ENCODE measurements at places on chromosomes 2 and 18.
A peak's percentile ranks its signal among the peaks of the same experiment; 100 is the strongest.

GRCh38 chr2:143451642-143452281 lies 322.5 kb downstream of the ARHGAP15 start:
- DNase-seq, result no peak

GRCh38 chr2:190387422-190387821 lies 20.7 kb upstream of the MFSD6 start:
- no peak for DNase-seq

- DNase-seq, result no peak
These were observed 450.4 kb upstream of the TCF4 start for GRCh38 chr18:56038171-56039030.

DNA sequence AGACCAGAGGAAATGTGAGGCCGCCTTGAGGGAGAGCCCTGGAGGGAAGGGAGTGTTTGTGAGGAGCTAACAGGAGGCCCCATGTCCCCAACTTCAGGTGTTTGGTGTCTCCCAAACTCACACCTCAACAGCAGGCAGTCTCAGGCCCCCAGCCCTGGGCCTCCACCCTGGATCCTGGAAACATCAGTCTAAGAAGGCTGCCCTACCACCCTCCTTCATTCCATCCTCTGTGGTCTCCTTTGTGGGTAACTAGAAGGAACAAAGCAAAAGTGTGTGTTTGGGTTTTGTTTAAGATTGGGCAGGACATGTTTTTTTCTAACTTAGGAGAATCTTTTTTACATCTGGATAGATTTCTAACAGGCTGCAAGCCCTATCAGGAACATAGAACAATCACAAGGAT lies 404.3 kb downstream of the BCL11A start:
- no peak for DNase-seq

DNA sequence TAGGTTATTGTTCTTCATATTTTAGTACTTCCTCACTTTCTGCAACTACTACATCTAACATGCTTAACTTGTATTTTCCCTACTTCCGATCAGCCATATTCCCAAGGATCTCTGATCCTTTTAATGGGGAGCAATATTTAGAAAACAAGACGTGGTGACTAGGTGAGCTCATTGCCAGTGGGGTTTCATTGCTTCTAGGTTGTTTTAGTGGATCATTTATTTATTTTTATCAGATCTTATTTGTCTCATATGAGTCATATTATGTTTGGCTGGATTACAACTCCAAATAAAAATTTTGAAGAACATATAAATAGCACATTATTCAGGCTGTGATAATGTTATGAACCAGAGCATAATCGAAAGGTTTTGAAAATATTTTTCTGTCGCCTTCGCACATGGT lies 480.9 kb upstream of the TMEFF2 start:
- no peak for DNase-seq

DNA sequence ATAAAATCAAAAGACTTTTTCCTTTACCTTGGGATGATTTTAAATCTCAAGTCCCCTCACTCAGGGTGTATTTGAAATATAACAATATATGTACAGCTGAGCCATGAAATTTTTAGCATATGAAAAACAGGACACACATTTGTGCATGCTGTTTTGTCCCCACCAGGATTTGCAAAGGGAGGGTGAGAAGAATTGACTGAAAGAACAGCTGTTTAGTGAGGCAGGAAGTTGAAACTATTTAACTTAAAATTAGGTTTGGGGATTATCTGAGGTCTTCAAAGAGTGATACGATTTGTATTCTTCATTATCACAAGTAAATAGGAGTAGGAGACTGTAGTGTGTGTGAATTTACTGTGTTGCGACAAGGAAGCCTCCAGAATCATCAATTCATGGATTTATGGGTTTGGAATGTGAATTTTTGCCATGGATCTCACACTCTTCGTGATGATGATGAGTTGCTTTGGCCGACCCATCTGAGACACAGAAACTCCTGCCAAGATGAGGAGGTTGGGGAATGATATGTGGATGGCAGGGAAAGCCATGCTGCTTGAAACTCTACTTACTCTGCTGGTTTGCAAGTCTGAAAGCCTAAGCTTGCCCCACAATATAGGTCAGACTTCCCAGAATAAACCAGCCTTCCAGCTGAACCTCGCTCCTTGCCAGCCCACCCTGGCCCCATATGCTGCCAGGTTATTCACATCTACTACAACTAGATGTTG lies 31.0 kb upstream of the SPATS2L start:
- DNase-seq, result no peak

DNA sequence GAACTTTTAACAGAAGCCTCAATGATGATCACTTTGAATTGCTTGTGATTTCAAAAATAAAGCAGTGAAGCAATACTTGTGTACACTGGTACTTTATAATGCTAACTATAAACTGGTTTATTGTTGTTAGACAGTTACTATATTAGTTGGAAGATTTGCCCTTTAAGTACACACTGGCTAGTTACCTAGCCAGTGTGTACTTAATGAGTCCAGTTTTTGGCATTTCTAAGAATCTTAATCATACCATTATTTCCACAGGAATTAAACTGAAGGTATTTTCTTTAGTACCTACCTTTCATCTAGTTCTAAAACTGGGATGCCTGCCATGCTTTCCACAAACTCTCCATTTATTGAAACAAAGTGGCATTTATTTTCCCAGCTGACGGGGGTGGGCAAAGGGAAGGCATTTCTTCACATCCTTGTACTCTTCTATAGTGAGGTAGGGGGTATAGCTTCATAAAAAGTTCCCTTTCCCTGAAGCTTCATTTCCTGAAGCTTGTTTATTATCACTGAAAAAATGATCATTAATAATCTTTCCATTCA lies 49.9 kb downstream of the UGP2 start:
- DNase-seq, result peak; percentile 23

DNA sequence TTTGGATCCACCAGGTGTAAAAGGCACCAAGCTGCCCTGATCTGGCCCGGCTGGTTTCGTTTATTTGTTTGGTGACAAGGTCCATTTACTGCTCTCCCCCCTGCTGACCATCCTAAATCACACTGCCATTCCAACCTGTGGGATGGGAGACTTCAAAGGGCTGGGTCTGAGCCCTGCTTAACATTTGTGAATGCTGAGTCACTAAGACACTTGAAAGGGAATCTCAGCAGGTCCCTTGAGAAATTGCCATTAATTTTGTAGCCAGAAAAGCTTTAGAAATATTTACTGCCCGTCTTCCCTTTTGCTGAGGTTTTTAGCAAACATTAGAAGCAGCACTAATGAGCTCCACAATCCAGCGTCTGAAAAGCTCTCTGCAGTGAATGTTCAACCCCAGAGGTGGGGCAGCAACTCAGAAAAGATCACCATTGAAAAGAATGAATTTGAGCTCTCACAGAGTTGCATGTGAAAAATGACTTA lies 133.8 kb downstream of the ARL4C start:
- DNase-seq, result peak; percentile 83

Data from HepG2 (cell line).